ENCODE measurements at places on chromosomes 2 and 18.

DNA sequence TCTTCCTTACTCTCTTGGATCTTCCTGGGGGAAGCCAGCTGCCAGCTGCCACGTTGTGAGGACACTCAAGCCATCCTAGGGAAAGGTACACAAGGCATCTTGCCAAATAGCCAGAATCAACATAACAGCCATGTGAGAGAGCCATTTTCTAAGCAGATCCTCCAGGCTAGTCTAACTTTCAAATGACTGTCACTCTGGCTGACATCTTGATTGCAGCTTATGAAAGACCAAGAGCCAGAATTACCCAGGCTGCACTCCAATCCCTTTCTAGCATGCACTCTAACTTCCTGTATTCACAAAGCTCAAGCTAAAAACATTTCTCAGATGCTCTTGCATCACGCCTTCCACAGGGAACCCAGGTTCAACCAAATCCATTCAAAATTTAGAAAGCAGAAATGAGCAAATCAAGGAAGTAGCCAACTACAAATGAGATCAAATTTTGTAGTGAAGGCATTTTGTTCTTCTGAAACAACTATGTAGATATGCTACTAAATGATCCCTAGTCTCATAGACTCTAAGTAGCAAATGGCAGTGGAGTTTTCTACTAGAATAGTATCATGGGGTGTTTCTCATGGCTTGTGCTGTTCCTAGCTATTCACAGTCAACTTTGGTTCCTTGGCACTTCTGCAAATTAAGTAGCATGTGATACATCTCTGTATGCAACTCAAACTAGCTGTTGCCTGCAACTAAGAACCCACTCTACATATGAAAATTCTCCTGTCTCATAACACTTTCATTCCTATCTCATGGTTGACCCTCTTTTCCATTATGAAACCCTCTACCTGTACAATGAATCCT, 281.9 kb downstream of the ZEB2 start:
- DNase-seq = no peak

- no peak for DNase-seq
Measured at GRCh38 chr18:66005831-66006588, 255.2 kb downstream of the CDH7 start.

- no peak for DNase-seq
Measured at GRCh38 chr2:124988111-124988510, 963.0 kb downstream of the CNTNAP5 start.

GRCh38 chr2:60445684-60446179, 107.7 kb downstream of the BCL11A start:
- DNase-seq = no peak

GRCh38 chr18:46250084-46250811, 146.1 kb downstream of the HAUS1 start:
- DNase-seq = no peak

- DNase-seq = no peak
Measured at GRCh38 chr2:174717273-174717672, 47.0 kb downstream of the CHRNA1 start.

GRCh38 chr2:164625378-164625971, 4.2 kb upstream of the GRB14 start:
- no peak for DNase-seq

DNA sequence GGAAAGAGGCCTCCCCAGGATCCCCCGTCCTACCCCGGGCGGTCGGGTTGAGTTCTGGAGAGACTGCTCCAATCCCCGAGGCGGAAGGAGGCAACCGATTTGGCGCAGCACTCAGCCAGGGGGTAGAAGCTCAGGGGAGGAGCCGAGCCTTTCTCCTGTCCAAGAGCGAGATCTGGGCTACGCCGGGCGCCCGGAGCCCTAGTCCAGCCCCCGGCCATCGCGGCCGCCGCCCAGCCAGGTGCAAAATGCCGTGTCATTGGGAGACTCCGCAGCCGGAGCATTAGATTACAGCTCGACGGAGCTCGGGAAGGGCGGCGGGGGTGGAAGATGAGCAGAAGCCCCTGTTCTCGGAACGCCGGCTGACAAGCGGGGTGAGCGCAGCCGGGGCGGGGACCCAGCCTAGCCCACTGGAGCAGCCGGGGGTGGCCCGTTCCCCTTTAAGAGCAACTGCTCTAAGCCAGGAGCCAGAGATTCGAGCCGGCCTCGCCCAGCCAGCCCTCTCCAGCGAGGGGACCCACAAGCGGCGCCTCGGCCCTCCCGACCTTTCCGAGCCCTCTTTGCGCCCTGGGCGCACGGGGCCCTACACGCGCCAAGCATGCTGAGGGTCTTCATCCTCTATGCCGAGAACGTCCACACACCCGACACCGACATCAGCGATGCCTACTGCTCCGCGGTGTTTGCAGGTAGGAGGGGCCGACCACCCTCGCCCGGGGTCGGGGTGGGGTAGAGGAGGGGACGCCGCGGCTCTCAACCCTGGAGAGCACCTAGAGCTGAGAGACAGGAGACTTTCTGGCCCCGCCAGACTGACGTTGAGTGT, at the start of gene DYSF:
Gene DYSF (plus strand): TSS at position 158 of the 817 bp plus-strand sequence.
- no peak for DNase-seq

GRCh38 chr2:132597831-132598230, 72.2 kb downstream of the LYPD1 start:
- no peak for DNase-seq

DNA sequence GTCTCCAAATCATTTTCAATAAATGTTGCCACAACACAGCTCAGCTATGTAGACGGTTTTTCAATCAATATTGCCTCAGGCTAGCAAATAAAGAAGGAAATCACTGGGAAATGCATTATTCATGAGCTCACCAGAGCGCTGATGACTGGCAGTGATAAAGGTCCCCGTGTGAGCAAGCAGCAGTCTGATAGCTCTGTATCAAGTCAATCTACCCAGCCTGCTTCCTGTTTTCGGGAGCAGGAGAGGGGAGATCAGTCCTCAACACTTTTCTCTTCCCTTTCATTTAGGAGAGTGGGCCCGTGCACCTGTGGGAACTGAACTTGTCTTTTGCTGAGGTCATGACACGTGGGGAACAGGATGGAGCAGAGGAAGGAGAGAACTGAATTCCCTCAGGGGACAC, 253.9 kb upstream of the SIX2 start:
- DNase-seq = no peak

DNA sequence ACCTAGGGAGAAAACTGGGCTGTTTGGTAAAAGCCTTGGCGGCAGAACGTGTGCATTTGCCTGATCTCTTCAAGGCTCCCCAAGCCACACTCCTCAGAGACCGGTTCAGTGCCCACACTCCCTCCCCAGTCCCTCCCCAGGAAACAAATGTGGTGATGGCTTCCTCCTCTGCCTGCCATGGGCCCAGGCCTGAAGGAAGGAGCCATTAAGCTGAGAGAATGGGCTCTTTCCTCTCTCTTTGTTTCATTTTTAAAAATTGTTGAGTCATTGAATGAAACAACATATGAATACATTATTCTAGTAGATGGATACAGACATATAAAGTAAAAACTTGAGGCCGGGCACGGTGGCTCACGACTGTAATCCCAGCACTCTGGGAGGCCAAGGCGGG, 50.6 kb upstream of the YWHAQ start:
- DNase-seq = no peak

GRCh38 chr2:237509905-237510304, 22.9 kb downstream of the MLPH start:
- DNase-seq = no peak

GRCh38 chr2:151264157-151264825, 2.6 kb upstream of the RBM43 start:
- no peak for DNase-seq

DNA sequence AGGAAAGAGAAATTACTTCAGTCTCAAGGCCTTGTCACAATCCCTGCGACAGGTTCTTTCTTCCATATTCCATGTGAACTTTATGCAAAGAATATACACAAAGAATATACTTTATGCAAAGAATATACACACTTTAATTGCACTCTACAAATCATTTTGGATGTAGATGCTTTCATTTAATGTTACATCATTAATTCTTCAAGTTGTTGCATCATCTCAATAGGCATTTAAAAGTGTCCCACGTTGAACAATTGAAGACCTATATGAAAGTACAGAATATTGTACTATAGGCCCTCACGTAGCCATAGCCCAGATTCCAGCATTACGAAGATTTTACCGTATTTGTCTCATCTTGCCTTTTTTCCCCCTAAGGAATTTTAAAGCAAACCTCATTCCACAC, 33.1 kb upstream of the MAL start:
- no peak for DNase-seq

DNA sequence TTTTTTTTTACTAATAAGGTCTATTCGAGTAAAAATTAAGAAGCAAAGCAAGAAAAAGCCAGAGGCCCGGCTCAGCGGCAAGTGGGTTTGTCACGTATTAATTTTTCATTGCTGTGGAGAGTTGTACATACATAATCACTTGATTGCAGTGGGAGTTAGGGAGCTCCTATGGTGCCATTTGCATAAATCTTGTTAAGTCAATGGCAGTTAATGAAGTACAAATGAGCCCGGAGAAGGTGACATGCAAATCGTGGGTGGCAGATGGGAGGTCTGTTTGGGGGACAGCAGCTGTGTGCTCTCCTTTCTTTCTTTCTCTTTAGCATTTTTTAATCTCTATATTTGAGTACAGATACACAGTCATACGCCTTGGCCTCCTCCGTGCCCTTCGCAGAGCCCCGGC, 317.0 kb downstream of the AGAP1 start:
- DNase-seq = no peak
